Suppressor macrophage (primary cell): ENCODE measurements at places on chromosomes 1 and 21.

GRCh38 chr1:34825455-34826091 is 32.8 kb downstream of the GJA4 start:
- DNase-seq = no peak

- no peak for DNase-seq
These were observed 37.7 kb upstream of the GPR37L1 start for GRCh38 chr1:202084791-202085681.

DNA sequence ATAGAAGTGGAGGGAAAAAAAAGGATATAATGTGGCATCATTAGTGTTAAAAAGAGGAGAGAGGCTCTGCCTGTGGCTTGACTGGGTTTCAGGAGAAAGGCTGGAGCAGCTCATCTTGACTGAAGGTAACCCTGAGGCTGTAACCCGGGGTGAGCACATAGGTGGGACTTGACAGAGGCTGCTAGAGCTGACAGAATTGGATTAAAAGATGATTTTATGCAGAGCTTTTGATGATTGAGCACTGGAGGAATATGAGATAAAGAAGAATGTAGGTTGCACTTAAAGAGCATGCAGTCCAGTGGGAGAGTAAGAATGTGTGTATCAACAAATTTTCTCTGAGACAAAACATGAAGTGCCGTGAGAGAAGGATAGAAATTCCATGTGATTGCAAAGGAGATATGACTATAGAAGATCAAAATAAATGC is 17.3 kb downstream of the LAMC1 start:
- DNase-seq = no peak

- DNase-seq = no peak
These were observed 1.6 kb downstream of the TAF1A start for GRCh38 chr1:222588135-222588534.

DNA sequence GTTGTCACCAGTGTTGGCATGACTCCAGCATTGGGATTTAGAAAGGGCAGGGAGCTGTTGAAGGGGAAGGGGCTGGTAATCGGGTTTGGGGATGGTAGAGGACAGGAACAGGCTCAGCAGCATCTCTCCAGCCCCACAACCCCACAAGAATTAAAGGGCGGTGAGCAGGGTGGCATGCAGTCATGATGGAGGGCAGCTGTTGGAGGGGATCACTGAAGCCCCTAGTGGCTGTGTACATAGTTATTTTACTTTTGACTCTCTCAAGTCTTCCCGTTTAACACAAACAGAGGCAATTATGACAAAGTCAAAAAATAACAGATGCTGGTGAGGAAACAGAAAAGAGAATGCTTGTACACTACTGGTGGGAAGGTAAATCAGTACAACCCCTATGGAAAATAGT is 213.8 kb downstream of the URB2 start:
- DNase-seq = no peak
